ENCODE measurements at places on chromosomes 4 and X.

DNA sequence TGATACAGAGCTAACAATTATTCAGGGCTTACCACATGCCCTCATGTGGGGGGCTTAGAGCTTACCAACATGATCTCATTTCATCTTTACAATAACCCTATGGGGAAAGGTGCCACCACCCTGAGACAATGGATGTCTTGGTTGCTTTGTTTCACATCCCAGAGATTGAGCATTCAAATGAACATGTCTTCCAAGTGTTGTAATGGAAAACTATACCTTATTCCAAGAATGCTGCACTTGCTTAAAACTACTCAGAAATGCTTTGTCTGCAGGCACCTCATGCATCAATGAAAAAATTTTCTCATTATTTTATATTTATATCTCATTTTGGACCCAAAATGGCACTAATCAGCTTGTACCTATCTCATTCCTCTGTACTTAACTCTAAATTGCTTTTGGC is 34.6 kb downstream of the BCLAF3 start:
- no peak for DNase-seq

- DNase-seq, result no peak
Measured at GRCh38 chrX:153804100-153804595, 9.7 kb downstream of the SSR4 start.

GRCh38 chr4:139740531-139741041 is 75.0 kb downstream of the MGST2 start:
- no peak for DNase-seq

DNA sequence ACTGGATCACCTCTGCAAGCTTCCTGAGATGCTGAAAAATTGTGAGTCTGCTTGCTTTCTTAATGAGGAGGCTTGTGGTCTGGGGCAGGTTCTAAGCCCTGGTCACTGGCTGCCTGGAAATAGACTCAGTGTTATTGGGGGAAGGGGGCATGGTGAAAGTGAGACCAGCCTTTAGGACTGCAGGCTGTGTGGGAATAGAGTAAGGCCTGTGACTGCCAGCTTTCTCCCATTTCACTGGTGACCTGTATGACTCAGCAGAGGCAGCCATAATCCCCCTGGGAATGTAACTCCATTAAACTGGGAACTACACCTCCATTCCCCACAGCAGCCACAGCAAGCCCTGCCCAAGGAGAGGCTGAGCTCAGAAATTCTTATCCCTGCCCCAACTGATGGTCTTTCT is 55.9 kb upstream of the IL15 start:
- no peak for DNase-seq

DNA sequence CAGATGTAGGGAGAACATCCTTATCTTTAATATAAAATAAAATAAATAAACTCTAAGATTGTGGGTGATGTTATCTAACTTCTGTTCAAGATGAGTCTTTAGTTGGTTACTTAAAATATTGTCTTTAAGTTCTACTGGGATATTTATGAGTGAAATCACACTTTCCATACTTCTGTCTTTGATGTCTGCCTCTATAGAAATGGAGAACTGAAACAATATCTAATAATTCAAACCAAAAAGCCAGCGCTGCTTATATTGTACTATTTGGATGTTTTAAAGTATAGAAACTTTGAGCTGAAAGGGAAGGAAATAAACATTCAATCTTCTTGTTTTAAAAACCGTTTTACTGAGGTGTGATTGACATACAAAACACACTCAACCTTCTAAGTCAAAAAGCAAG is 44.8 kb upstream of the RPS6KA3 start:
- no peak for DNase-seq

GRCh38 chr4:130336585-130337217 is 1240.7 kb downstream of the C4orf33 start:
- no peak for DNase-seq

GRCh38 chr4:182219411-182220056 is 23.7 kb upstream of the TENM3 start:
- DNase-seq, result no peak

DNA sequence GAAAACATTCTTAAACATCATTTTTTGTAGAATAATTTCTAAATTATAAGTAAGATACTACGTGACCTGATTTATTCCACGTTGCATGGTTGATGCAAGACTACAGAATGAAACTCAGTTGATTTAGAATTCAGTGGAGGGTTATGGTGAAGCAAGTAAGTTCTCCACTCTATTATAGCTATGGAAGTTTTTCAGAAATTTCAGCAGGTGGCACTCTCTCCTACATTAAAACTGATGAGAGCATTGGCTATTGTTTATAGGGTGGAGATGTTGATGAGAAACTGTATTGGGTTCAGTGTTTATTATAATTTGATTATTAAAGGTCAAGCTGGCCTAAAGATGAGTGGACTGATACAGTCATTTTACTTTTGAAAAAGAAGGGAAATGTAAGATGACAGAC is 88.0 kb downstream of the FNIP2 start:
- no peak for DNase-seq

DNA sequence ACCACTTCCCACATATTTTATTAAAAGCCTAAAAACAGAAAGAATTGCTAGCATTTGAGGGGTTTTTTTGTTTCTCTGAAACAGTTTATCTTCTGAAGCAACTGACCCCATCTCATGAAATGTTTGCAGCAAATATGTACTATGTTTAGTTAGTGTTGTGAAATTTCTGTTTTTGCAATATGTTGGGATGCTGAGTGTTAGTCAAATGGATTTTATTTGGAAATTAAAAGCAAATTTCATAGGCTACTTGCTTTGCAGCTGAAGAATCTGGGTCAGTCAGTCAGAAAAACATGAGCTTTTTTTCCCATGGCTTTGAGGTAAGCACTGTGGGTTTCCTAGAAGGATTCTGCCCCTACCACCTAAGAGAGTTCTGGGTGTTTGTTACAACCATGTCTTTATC is 184.9 kb upstream of the DKK2 start:
- no peak for DNase-seq

DNA sequence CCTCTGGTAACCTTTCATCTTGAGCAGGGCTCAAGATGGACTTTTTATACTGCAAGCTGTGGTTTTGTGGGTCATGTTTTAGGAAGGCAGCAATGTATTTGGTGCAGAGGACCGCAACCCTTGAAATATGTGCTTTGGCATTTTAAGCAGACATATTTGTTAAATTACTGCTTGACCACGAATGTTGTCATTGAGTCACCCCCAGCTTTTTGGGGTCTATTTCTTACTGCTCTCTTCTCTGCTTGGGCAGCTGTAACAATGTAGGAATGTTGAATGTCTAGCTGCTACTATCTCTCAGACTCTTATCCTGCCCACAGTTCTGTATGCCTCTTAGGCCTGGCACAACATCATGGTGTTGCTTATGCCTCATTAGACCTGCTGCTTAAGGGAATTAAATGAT is 6.0 kb downstream of the RBPJ start:
- DNase-seq, result no peak

DNA sequence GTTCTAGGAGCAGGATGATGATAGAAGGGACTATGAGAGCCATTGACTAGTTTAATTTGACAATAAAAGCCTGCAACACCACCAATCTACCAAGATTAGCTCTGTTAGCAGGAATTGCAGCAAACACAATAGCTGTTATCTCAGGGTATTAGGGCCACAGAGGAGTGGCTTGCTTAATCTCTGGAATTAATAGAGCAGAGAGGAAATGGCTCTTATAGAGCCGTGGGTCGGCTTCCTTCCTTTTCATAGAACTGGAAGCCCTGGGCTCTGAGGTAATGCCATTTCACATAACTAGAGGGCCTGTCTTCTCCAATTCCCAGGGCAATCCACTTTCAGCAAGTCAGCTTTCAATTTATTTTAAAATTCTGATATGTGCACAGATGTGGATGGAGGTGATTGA is 83.0 kb downstream of the MAMLD1 start:
- DNase-seq, result no peak

DNA sequence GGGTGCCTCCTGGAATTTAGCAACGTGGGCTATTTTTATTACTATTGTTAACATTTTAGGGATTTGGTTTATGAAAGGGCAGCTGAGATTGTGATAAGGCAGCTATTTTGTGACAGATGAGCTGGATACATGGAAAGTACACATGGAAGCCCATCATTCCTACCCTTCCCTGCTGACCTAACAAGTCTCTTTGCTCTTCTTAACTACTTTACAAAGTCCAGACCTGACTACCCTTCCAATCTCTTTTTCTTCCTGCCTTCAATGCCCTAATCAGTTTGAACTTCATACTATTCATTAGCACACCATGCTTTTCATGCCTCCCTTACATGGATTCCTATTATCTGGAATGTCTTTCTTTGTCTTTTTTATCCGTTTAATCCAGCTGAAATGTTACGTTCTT is 9.4 kb upstream of the AFP start:
- DNase-seq, result no peak

DNA sequence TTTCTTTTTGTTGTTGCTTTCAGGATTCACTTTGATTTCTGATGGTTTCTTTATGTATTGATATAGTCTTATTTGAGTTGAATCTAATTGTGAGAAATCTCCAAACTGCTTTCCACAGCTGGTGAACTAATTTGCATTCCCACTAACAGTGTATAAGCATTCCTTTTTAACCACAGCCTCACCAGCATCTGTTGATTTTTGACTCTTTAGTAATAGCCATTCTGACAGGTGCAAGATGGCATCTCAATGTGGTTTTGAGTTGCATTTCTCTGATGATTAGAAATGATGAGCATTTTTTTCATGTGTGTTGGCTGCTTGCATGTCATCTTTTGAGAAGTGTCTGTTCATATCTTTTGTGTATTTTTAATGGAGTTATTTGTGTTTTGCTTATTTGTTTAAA is 1023.1 kb downstream of the SH3BGRL start:
- DNase-seq, result no peak

DNA sequence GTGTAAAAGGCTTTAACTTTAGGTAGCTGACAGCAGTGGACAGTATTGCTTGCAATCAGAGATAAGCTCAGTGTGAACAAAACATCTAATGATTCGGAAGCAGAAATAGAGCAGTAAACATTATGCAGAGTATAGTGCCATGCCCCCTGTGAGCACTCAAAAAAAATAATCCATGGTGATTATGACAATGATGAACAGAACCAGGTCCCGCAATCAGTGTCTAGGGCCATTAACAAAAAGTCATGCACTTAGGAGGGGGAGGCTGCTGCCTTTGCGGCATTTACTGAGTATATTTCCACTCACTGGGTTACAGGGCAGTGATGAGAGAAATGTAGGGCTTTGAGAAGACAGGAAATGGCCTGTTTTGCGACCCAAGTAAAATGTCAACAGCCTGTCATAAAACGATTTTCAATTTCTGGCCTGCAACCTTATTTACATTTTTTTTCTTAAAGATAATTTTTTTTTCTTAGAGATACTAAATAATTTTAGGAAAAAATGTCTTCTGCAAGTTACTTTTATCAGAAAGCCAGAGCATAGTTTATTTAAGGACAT is 27.3 kb upstream of the NEIL3 start:
- no peak for DNase-seq

GRCh38 chrX:45765767-45766166 is 565.1 kb upstream of the DIPK2B start:
- no peak for DNase-seq

GRCh38 chr4:123546573-123547060 is 150.0 kb downstream of the SPRY1 start:
- no peak for DNase-seq

DNA sequence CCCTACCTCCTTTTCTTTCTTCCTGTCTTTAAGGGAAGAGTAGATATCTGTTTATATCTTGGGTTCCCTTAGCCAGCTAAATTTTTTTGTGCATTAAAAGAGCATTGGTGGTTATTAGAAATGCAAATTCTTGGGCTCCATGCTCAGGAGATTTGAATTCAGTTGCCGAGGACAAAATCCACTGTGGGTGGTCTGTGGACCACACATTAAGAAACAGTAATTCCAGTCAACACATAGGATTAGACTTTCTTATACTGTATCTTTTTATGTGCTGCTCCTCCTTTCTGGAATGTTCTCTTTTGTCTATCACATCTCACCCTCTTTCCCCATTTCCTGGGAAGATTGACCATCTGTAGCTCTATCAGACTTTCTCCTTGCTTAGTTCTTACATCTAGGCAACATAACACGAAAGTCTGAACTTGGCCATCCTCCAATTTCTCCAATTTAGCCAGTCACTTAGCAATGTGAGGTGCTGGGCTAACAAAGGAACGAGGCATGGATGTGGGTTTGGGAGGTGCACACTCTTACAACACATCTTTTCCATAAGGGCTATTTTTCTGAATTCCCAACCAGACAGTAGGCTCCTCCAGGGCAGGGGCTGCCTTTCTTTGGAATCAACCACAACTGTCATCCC is 5.3 kb upstream of the PDLIM3 start:
- no peak for DNase-seq

GRCh38 chrX:13000301-13000811 is 25.4 kb downstream of the TMSB4X start:
- DNase-seq, result no peak

DNA sequence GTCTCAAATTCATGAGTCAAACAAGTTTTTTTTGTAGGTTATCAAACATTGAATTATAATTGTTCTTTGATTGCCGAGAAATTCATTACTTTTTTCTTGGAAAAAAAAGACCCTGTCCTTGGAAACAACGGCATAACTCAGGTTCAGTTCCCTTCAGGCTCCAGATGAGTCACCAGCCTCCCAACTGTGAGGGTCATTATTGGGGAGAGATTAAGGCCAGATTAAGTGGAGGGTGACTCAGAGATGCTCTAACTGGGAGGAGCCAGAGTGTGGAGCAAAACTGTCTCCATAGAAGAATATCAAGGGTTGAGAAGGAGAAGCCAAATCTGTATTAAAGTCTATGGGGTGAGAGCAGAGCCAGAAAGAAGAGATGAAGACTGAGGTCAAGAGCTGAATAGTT is 9.6 kb downstream of the ADGRG4 start:
- no peak for DNase-seq

- DNase-seq, result no peak
Measured at GRCh38 chrX:139758809-139759208, 50.8 kb upstream of the MCF2 start.

- peak; percentile 77 for DNase-seq
Measured at GRCh38 chrX:53088136-53088974, 5.6 kb upstream of the KANTR start.

DNA sequence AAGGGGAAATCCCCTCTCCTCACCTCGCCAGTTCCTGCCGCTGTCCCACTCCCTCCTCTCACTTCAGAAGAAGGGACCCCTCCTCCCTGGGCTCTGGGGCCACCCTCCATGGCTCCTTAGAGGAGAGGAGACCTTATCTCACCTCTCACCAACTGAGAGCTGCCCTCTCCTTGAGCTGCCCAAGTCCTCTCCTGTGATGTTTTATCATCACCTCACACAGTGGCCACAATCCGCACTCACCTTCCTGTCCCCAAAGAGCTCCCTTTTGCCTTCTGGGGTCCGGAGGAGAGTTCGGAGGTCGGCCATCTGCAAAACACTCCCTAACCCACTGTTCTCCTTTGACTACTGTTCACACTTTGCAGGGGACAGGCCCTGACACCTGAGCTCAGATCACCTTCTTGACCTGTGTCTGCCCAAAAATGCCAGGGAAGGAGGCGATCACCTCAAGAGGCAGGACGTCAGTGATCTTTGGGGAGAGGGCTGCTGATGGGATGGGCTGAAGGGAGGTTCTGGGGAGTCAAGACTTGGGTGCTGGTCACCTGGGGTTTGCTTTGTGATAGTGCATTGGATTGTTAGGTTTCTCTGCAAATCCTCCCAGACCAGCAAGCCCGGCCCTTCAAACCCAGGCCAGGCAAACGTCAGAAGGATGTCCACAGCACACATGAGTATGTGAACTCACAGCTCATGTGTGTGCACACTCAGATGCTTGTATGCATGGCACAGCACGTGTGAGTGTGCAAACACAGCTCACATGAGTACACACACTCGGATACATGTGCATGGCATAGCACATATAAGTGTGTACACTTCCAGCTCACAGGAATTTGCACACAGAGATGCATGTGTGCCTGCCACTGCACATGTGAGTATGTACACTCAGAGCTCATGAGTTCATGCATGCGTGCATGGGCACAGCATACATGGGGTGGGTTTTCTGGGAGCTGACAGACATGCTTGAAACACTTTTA is 41.8 kb downstream of the HTRA3 start:
- DNase-seq, result no peak

Measured in right forelimb (tissue), 1 donor.